CD4-positive, alpha-beta T cell treated with Interleukin-1 beta for 1 hour (primary cell): ENCODE measurements at places on chromosomes 13 and 19.
A peak's percentile ranks its signal among the peaks of the same experiment; 100 is the strongest.

GRCh38 chr13:108020027-108020426 lies 195.3 kb downstream of the LIG4 start:
- no peak for DNase-seq

DNA sequence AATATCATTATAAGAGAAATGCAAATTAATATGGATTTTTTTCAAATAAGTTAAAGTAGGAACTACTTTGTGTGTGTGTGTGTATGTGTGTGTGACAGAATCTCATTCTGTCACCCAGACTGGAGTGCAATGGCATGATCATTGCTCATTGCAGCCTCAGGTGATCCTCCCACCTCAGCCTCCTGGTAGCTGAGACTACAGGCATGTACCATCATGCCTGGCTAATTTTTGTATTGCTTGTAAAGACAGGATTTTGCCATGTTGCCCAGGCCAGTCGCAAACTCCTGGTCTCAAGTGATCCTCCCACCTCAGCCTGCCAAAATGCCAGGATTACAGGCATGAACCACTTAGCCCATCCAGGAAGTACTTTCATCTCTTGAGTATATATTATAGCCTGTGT lies 3.2 kb upstream of the ERVV-2 start:
- no peak for DNase-seq

- no peak for DNase-seq
These were observed 89.0 kb upstream of the CLDN10 start for GRCh38 chr13:95463531-95463930.

GRCh38 chr19:5905114-5905778 lies 574 bp downstream of the VMAC start:
- no peak for DNase-seq

DNA sequence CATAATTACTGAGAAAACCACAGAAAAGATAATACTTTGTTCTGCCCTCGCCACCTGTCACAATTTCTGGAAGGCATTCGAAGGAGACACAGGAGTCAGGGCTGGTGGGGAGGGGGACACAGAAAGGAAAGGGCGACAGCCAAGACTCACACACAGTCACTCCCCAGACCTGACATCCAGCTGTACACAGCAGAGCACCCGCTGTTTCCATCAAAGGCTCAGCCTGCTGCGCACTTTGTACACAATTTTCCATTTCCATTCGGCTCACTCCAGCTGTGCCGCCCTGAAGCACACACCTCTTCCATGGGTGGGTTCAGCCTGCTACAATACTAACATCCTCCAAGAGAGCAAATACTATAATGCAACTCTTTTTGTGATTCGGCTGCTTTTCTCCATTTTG lies 38.0 kb downstream of the STK24 start:
- no peak for DNase-seq

GRCh38 chr13:62173958-62174357 lies 758.3 kb upstream of the PCDH20 start:
- DNase-seq, result no peak

GRCh38 chr13:102913914-102914313 lies 68.1 kb downstream of the ERCC5 start:
- DNase-seq, result no peak

DNA sequence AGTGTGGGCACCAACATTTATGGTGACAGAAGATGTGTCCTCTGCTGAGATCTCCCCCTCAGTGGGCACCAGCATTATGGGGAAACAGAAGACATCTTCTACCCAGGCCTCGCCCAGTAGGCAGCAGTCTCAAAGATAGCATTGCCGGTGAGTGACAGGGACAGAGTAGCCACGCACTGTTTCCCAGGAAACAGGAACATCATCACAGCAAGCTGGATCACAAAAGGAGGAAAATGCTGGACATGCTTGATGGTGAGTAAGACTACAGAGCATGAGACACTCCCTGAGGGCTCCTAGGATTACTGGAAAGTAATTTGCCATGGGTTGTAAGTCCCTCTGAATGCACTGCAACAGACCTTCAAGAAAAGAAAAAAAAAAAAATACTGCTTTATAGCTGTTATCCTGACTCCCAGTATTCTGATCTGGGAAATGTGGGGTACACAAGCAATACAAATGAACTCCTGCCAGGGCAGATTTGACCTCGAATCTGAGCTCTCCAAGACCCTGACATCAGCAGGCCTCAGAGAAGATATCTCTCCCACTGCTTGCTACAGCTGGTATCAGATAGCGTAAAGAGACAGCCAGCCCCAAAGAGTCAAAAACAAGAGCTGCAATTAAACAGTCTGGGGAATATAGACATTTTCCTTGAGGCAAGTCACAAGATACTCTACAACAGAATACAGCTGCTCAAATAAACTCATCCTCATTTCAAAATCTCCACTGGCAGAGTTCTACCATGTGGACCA lies 180.4 kb downstream of the RBM26 start:
- DNase-seq, result no peak

DNA sequence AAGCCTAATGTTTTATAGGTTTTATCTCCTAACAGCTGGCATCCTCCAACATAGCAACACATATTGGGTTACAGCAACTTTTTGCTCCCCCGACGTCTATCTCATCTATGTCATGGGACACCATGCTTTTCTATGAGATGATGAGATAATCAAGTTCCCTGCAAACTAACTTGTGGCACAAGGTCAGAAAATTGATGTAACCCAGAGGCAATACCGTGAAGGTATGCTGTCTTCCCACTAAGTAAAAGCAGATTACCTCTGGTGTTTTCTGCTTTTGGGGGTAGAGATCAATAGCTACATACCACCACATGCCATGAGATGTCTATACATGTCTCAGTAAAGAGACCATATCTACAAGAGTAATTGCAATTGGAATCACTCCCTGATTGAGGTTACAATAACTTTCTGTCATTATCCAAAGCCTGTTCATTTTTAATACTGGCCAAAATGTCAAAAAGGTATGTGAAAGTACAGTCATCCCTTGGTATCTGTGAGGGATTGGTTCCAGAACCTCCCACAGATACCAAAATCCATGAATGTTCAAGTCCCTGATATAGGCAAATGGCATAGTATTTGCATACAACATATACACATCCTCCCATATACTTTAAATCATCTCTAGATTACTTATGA lies 131.3 kb downstream of the CYSLTR2 start:
- DNase-seq, result no peak

DNA sequence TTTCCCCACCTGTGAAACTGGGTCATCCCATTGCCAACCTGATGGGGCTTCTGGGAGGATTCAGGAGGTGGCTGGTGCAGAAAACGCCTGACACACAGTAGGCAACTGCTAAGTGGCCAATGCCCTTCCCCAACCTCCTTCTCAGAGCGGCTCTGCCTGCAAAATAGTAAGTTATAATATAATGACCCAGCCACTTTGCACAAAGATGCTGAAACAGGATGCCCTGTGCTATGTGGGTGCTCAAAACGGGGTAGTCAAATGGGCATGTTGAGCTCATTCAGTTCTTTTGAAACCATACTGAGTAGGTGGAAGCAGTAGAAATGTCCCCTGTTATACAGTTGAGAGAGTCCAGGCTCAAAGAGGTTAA lies 507 bp downstream of the MARCHF2 start:
- DNase-seq, result no peak

DNA sequence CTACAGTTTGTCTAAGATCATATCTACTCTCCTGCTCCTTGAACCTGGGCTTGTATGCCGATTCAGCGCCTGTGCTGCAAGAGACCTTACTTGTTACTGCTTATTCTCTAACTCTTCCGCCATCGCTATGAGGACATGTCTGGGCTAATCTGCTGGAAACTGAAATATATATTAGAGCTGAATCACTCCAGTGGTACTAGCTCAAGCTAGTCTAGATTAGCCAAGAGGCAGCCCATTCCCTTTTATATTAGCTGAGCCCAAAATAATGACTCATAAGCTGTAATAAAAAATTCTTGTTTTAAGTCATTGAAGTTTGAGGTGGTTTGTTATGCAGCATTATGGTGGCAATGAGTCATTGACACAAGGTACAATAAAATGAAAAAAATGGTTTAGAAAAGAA lies 52.8 kb downstream of the SLC6A16 start:
- no peak for DNase-seq

DNA sequence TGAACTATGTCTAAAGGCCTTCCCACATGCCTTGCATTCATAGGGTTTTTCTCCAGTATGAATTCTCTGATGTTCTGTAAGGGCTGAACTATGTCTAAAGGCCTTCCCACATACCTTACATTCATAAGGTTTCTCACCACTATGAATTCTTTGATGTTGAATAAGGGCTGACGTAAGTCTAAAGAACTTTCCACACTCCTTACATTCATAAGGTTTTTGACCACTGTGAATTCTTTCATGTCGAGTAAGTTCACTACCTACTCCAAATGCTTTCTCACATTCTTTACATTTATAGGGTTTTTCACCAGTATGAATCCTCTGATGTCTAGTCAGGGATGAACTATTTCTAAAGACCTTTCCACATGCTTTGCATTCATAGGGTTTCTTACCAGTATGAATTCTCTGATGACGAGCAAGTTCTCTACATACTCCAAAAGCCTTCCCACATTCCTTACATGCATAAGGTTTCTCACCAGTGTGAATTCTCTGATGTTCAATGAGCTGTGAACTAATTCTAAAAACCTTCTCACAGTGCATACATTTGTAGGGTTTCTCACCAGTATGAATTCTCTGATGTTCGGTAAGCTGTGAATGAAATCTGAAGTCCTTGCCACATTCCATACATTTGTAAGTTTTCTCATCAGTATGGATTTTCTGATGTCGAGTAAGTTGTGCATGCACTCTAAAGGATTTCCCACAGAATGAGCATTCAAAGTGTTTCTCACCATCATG lies 19.1 kb upstream of the ZNF260 start:
- no peak for DNase-seq

DNA sequence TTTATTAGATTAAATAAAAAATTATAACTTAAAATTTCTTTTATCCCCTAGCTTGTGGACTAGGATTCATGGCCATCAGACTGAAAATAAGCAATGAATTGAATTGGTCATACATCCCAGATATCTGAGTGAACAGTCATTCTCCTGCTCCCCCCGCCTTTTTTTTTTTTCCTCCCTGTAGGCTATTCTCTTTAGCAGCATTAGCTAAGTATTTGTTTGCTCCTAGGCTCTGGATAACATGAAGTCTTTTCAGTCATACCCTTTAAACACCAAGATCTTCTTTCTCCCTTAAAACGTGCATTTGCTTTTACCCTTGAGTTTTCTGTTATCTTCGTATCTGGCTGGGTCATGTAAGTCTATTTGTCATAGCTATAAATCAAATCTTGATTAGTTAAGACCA lies 866.7 kb upstream of the SPRY2 start:
- no peak for DNase-seq

DNA sequence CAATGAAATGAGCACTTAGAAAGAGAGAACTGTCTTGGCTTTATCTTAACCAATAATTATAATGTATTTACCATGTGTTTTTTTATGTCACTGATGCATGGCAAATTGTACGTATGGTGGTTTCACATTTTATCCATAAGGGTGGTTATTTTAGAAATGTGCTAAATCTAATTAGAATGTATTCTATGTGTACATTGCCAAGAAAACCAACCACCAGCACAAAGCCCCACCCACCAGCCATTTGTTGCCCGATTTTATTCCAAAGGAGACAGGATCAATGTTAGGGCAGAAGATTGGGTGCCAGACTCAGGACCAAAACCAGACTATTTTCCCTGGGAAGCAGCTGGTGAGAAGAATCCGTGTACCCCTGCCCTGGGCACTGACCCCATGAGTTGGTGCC lies 63.0 kb upstream of the SOX1 start:
- no peak for DNase-seq

DNA sequence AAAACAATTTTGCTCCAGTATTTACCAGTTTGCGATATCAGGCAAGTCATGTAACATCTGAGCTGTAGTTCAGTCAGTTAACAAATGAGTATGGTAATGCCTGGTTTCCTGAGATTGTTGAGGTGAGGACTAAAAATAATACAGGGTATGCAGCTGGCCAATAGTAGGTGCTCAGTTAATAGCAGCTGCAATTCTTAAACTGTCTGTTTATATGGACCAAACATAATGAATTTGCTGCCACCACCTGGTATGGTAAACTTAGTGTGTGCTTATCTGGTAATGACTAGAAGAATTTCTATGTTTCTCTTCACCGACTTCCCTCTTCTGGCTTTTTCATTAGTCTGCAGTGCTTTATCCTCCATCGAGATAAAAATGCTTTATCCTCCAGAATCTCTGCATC lies 9.1 kb downstream of the ZMYM2 start:
- no peak for DNase-seq

DNA sequence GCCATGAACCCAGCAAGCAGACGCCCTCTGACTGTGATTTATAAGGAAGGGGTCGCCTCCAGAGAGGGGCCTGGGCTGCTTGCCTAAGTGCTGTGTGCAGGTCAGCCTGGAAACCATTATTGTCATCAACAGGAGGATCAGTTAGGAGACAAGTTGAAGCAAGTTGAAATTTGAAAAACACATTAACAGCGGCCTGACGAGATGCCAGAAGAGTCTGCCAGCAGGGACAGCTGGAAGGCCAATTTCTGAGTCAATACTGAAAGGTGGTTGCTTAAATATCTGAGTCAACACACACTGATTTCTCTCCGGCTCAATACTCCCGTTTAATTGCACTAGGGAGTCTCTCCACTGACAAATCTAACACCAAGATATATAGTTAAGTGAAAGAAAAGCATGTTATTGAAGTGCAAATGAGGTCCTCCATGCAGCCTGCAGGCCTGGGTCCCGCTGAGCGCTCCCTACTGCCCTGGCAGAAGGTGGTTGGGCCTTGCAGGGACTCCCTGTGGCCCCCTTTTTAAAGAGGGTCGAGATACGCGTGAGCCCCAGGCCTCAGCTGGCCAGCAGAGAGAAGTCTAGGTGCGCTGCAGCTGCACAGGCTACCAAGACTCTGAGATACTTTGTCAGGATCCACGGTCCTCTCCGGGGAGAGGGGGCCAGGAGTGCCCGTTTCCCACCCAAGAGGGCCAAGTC lies 91.1 kb downstream of the RNASEH2B start:
- DNase-seq, result no peak

DNA sequence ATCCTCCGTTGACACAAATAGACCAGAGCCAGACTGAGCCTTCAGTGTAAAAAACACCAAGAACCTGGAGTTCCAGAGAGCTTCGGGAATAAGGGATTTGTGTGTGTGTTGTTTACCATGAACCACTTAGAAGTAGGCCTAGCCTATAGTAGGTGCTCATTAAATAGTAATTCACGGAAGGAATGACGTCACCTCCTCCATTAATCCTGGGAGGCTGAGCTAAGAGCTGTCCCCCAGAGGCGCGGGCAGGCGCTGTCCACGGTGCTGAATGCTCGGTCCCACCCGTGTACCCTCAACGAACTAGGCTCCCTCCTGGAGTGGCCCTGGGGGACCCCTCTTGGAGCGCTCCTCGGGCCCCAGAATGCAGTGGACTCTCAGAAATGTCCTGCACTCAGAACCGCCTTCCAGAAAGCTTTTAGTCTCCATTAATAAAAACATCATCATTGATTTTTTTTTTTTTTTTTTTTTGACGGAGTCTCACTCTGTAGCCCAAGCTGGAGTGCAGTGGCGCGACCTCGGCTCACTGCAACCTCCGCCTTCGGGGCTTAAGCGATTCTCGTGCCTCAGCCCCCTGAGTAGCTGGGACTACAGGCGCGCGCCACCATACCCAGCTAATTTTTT lies 6.5 kb downstream of the UNC13A start:
- peak; percentile 15 for DNase-seq

GRCh38 chr13:106710266-106710665 lies 142.3 kb upstream of the ARGLU1 start:
- no peak for DNase-seq

- DNase-seq, result no peak
These were observed 448.8 kb downstream of the FOXO1 start for GRCh38 chr13:40217675-40218074.

GRCh38 chr13:64930636-64931035 lies 2299.5 kb downstream of the PCDH9 start:
- no peak for DNase-seq

GRCh38 chr13:32838945-32839344 lies 177.3 kb upstream of the KL start:
- no peak for DNase-seq
